Activated CD8-positive, alpha-beta memory T cell treated with anti-CD3 and anti-CD28 coated beads for 1 hour (primary cell): ENCODE measurements at places on chromosomes 4 and X.

DNA sequence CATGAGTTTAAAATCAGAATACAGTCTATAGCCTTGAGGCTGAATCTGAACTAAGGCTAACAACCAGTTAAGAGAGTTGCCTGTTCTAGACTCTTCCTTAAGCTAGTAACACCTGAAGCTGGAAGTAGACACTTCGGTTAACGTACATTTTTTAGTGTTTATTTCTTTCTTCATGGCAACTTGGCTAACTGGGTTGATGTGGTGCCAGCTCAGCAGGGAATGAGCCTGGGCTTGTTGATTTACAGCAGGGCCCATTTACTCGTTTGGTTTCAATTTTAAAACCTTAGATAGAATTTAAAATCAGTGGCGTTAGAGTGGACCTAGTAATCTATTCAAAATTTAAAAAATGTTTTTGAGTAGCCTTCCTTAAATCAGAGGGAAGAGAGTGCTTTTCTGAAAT is 137.6 kb upstream of the ESX1 start:
- DNase-seq: no peak

DNA sequence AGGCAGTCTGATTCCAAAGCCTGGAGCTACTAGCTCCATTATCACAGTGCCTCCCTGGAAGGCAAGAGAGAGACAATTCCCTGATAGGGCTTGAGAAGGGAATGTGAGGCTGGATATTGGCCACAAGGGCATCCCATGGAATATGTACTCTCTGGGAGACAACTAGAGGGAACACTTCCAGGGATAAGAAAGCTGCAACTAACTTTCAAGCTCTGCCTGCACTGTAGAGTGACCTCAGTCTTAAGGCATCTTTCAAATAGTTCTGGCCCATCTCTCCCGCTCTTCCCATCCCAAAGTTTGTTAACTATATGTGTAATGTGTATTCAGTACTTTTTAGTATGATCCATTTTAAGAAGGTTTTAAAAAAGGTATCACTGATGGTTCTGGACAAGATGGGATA is 13.1 kb upstream of the RNF212 start:
- no peak for DNase-seq

- no peak for DNase-seq
Measured at GRCh38 chr4:123672987-123673386, 276.4 kb downstream of the SPRY1 start.

- no peak for DNase-seq
Measured at GRCh38 chr4:63302792-63303191, 1106.5 kb downstream of the TECRL start.

GRCh38 chr4:45350438-45350837 is 624.1 kb upstream of the GNPDA2 start:
- no peak for DNase-seq

GRCh38 chrX:9231491-9231890 is 197.6 kb upstream of the FAM9B start:
- DNase-seq: no peak

DNA sequence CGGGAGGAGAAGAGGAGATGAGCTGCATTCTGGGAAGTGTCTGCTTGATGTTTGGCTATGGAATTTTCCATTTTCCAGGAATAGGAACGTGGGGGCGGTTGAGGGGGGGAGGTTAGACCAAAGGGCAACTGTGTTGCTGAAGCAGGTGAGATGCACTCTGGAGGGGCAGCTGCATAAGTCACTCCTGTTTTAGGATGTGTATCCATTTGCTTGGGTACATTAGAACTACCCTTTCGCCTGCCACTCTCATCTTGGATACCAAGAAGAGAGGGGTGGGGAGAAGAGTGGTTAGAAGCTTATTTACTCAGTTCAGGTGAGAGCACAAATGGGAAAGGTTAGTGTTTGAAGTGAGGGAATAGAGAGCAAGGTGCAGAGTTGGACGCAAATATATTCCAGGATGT is 934 bp upstream of the GPR119 start:
- DNase-seq: no peak

DNA sequence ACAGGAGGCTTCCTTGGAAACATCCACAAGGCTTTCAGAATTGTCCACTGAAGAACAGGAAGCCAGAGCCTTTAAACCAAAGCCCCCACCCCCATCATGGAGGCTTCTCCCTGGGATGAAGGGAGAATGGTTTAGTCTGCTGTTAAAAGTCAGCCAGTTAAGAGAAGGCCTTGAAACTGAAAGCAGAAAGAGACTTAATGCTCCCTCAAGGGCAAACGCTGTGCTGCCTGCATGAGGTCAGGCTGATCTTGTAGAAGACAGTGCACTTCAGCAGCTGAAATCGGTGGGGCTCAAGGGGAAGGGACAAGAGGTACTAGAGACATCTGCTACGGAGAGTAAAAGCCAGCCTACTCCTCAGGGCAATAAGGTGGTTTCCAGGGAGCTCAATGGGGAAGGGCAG is 69.0 kb downstream of the HPRT1 start:
- DNase-seq: no peak

GRCh38 chrX:31217084-31217483 is 145.2 kb upstream of the FTHL17 start:
- DNase-seq: no peak

- no peak for DNase-seq
Measured at GRCh38 chrX:129726307-129727111, 12.3 kb upstream of the XPNPEP2 start.

DNA sequence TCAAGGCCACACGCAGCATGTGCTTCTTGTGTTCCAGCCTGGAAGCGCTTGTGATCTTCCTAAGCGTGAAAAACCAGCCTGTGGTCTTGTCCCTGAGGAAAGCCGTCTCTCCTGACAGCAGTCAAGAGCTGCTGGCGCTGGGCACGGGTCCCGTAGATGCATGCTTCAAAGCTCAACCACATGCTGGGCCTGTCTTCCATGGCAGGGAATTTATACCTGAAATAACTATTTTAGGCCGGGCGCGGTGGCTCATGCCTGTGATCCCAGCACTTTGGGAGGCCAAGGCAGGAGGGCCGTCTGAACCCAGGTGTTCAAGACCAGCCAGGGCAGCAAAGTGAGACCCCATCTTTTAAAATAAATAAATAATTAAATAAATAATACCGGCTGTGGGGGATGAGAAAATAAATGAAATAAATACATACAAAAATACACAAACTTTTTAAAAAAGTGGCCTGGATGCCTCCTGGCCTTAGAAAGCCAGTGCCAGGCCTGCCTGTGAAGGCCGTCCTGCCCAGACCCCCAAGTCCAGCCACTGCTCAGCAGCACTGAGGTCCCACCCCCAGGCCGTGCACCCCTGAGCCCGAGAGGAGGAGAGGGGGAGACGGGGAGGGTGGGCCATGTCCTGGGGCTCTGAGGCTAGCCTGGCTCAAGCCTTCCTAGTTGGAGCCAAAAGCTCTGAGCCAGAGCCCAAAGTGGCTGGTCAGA is 10.4 kb downstream of the LRPAP1 start:
- no peak for DNase-seq

DNA sequence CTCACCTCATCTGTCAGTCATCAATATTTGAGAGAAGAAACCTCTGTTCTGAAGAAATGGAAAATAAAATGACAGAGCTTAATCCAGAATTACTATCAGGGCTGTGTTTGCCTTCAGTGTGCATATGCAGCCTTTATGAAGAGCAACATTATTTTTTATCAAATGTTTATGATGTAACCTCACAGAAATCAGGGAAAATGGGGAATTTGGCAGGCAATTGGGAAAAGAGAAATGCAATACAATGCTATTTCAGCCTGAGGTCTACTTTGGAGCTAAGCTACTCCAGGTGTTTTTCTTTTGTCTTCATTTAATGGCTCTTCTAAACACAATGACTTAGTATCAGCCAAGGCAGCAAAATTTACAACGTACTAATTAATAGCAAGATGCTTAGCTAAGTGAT is 241.1 kb upstream of the TET2 start:
- DNase-seq: no peak

DNA sequence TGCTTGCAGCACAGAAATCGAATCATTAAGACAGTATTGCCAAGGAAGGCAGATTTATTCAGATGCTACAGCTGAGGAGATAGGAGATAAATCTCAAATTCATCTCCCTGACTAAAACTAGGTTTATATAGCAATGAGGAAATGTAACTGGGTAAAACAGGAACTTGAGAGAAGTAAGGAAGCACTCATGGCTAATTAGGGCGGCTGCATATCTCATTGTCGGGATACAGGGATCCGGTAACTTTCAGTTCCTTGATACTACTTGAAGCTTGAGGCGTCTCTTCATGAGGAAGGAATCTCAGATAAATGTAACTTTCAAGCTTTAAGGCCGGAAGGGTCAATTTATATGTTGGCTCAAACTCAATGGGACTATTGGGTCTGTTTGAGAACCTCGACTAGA is 129.2 kb upstream of the WDR1 start:
- no peak for DNase-seq

GRCh38 chrX:24839331-24839730 is 145.6 kb downstream of the POLA1 start:
- DNase-seq: no peak

DNA sequence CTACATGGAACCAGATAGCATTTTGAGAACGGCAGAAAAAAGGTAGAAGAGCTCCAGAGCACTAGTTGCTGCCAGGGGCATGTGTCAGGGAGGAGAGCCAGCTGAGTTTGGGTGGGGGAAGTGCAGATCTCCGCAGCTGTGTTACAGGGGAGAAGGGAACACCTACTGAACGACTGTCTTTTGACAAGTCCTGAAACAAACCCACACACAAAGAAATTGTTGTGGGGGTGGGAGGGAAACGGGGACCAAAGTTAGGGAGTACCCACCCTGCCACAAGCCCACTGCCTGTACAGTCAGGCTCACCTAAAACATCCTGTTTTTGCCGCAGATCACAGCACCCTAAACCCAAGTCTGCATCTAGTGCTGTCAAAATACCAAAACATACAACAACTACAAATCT is 55.5 kb downstream of the LEF1 start:
- DNase-seq: peak; percentile 28

GRCh38 chr4:35125995-35126712 is 1118.2 kb downstream of the ARAP2 start:
- DNase-seq: no peak

DNA sequence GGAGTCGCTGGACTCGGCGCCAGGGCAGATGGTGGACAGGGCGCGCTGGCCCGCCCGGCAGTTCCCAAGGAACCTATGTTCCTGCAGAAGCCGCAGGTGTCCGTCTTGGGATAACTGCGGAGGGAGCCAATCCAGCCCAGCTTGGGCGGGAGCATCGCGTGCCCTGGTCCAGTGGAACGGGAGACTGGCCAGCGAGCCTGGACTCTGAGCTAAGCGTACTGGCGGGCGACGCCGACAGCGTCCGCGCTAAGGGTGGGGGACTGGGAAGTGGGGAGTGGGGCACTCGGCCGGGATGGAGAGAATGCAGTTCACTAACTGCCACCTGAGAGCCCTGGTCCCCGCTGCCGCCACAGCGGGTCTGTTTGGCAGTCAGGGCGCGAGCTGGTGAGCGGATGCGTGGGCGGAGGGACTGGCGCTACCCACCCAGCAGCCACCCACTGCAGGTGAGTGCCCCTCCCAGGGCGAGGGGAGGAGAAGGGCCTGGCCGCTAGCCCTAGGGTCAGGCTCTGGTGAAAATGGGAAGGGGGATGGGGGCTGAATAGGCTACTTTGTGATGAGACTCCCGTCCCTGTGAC is 1.3 kb upstream of the MAMLD1 start:
- no peak for DNase-seq

DNA sequence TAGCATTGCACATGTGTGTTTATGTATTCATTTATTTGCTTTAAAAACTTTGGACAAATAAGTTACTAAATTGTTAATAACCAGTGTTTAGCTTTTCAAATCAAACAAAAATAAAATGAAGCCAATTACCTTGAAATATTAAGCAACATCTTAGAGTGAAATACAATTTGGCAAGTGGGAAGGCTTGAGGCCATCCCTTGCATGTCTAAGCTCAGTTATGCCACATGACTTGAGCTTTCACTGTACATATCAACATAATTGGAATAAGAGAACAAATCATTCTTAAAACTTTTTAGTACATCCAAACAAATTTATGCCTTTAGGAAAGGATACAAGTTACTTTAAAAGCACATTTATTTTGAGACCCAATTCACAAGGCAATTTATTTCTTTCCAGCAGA is 640.6 kb downstream of the SPRY1 start:
- DNase-seq: no peak

DNA sequence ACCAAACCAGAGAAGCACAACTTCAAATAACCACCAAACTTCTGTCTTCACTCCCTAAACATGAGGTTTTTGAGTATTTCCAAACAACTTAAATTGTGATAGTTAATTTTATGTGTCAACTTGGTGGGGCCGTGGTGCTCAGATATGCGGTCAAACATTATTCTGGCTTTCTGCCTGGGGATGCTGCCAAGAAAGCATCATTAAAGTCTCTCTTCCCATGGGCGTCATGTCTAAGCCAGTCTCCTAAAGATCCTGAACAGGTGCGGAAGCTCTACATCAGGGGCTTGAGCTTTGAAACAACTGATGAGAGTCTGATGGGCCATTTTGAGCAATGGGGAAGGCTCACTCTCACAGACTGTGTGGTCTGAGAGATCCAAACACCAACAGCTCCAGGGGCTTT is 24.1 kb upstream of the SOD3 start:
- no peak for DNase-seq

DNA sequence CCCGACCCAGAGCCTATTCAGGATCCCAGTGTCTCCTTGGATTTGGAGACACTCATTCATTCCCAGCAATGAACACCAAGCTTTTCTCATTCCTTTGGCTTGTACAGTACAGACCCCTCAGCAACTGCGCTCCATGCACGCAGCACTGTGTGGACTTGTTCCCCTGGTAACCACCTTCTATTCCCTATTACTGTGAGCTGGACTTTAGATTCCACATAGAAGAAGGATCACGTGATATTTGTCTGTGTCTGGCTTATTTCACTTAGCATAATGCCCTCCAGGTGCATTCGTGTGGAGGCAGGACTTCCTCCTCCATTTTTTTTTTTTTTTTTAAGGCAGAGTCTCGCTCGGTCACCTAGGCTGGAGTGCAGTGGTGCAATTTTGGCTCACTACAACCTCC is 106.4 kb downstream of the PHKA2 start:
- DNase-seq: no peak

DNA sequence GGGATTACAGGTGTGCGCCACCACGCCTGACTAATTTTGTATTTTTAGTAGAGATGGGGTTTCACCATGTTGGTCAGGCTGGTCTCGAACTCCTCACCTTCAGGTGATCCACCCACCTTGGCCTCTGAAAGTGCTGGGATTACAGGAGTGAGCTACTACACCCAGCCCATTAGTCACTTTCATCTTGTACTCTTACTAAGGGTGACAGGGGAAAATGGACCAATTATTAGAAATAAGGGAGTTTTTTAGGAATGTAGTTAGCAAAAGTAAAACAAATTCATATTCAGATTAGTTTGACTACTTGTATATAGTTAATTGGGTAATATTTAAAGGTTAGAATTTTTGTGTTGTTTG is 26.1 kb downstream of the SMARCA5 start:
- no peak for DNase-seq
